DMS53 (cell line): ENCODE measurements at places on chromosomes 2 and 18.

DNA sequence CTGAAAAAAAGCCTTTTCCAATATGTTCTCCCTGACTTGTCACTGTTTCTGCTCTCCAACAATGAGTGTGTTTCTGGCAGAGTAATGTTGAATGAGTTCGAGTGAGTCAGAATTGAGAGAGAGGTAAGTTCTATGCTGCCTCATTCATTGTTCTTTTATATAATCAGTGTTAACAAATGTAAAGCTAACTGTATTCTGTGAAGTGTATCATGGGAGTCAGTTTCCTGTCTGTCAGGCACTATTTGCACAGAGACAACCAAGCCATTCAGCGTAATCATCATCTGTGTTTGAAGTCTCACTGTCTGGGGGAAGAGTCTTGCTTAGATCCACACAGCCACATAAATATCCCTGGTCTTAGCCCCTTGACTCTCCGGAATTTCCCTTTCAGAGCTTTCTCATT is 22.0 kb upstream of the UPP2 start:
- peak; percentile 92 for DNase-seq

GRCh38 chr2:43383533-43383932 is 157.1 kb upstream of the ZFP36L2 start:
- no peak for DNase-seq

GRCh38 chr2:54429054-54429453 is 27.1 kb upstream of the SPTBN1 start:
- DNase-seq = no peak

DNA sequence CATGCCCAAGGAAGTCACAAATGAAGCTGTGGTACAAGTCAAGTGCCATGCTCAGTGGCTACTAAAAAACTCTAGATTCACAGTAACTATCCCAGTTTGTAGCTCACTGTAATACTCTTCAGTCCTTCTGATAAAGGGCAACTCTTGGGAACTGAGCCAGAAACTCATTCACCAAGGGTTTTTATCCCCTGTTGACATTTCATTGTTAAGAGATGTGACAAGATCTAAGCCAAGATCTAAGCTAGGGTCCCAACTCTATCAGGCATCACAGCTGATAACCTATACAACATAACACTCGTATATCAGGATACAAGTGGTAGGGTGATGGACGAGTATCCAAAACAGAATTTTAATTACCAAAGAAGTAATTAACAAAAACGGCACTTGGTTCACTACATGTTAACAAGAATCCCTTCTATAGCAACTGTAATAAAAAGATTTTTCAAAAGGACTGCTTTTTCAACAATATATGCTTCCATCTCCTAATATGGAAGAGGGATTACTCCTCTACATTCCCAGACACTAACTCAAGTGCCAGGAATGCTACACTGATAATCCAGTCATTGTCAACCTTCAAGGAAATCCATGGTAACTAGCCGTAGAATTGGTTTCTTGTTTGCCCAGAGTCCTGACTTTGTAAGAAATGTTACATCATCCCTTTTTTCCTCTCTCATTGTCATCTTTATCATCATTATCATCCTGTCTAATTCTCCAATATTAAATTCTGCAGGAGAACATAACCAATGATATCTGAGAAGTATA is 111.7 kb downstream of the CDH2 start:
- peak; percentile 4 for DNase-seq

- DNase-seq = no peak
Measured at GRCh38 chr2:134927195-134927594, 8.6 kb downstream of the CCNT2 start.

DNA sequence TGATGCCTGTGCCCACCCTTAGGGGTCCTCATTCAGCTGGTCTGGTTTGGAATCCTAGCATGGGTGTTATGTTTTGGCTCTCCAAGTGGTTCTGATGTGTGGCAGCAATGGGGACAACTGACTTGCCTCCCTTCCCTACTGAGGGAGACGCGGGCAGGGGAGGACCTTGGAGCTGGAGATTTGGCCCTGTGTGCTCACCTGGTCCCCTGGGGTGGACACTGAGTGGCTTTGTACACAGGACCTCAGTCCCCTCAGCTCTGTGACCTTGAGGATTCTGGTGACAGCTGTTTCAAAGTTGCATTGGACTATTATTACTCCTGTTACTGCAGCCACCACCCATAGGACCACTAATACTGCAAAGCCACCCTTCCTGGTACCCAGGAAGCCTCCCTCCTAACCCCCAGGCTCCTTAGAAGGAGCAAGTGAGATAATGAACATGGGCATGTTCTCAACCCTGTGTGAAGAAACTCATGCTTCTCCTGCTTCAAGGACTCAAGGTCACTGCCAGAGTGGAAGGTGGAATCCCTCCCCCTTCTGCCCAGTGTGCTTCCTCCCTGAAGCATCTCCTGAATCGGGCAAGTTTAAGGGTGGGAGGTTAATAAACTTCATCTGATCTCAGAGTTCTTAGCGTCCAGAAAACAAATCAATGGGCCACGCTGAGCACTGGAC is 26.5 kb downstream of the TMEM182 start:
- DNase-seq = no peak

DNA sequence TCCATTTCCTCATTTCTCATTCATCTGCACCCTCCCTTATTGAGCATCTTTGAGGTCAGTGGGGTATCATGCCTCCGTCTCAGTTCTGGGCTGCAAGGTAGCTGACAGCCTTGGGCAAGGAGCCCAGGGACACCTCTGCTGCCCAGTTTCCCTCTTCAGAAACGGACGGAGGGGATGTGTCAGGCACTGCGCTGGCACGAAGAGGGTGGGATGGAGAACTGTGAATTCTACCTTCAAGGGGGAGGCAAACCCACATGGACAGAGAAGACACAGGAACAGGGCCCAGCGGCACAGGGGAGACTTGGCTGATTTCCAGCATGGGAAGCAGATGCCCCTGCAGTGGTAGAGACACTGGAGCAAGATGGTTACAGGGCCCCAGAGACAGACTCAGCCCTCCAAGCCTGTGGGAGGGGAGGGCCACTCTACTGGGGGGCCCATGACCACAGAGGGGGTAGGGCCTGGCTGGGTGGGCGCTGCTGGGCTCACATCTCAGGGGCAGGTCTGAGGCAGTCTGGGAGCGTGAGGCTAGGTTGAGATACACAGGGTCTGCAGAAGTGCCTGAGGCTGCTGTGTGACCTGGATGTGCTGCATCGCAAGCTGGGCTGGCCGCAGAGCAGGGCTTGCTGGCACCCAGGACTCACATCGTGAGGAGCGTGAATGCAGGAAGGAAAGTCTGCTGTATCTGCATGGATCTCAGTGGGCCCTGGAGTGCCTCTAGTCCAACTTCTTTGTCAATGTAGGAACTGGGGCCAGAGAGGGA is 92.3 kb downstream of the HS1BP3 start:
- no peak for DNase-seq

GRCh38 chr2:215271446-215271845 is 40.4 kb upstream of the ATIC start:
- no peak for DNase-seq

- no peak for DNase-seq
Measured at GRCh38 chr2:157174321-157174720, 83.2 kb upstream of the GALNT5 start.

DNA sequence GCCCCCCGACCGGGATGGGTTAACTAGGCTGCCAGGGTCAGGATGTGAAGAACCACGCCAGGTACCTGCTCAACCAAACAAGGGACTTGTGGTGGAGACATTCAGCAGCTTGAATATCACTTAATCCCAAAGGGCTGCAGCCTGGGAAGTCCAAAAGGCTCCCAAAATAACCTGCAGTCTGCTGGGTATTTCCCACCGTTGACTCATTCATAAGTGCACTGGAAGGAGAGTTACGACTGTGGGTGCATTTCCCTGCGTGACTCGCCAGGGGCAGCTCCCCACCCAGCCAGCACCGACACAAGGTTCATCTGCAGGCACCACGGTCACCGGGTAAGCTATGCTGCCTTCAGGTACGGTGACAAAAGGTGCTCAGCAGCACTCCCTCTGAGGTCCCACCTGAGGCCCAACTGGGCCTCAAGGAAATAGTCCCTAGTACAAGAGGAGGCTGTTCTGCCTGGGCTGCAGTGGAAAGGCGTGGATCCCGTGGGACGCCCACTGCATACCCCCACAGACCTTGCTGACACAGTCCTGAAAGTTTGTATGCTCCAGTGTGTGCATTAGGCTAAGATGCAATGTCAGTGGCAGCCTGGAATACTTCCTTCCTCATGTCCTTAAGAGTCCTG is 86.5 kb downstream of the UXS1 start:
- DNase-seq = no peak

DNA sequence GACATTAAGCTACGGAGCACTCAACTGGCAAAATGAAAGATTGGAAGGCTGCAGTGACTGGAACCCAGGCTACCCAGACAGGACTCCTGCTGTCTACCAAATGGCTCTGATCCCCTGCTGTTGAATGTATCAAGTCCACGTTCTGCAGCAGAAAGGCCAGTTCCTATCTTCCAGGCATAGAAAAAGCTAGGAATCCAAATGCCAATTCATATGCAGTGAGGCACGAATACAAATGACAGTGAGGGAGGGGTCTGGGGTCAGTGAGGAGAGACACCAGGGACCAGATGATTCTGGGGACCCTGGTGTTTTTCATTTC is 5.3 kb downstream of the NRP2 start:
- no peak for DNase-seq

- no peak for DNase-seq
Measured at GRCh38 chr2:206433686-206434085, 9.6 kb upstream of the ADAM23 start.

GRCh38 chr2:234565201-234565600 is 68.3 kb upstream of the ARL4C start:
- DNase-seq = no peak

GRCh38 chr2:309954-310510 is 22.1 kb upstream of the ALKAL2 start:
- no peak for DNase-seq

GRCh38 chr2:55860832-55861231 is 62.8 kb downstream of the EFEMP1 start:
- DNase-seq = no peak

DNA sequence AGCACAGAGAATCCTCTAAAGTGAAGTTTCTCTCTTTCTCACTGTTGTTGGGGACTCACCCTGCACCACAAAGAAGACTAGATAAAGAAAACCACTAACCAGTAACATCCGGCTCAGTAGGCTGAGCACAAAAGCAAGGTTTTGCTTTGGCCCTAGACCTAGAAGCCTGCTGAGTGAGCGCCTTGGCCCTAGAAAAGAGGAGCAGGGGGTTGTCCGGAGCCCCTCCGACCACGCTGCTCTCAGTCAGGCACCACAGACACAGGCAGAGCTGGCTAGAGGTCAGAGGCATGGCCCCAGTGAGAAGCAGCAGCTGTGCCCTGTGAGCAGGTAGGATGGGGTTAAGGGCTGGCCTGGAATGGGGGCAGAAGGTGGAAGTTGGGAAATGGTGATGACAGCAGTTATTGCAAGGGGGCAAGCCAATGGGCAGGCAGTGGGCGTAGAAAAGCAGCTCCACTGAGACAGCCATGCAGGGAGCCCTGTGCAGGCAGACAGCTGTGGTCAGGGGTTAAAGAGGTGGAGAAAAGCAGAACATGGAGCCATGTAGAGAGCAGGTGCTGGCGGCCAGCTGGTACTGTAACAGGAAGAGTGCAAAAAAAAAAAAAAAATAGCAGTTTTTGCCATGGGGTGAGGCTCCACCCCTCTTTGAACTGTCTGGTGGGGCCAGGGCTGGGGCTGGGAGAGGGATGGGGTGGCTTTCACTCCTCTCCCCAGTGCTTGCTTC is 36.9 kb upstream of the SLC14A1 start:
- peak; percentile 64 for DNase-seq

DNA sequence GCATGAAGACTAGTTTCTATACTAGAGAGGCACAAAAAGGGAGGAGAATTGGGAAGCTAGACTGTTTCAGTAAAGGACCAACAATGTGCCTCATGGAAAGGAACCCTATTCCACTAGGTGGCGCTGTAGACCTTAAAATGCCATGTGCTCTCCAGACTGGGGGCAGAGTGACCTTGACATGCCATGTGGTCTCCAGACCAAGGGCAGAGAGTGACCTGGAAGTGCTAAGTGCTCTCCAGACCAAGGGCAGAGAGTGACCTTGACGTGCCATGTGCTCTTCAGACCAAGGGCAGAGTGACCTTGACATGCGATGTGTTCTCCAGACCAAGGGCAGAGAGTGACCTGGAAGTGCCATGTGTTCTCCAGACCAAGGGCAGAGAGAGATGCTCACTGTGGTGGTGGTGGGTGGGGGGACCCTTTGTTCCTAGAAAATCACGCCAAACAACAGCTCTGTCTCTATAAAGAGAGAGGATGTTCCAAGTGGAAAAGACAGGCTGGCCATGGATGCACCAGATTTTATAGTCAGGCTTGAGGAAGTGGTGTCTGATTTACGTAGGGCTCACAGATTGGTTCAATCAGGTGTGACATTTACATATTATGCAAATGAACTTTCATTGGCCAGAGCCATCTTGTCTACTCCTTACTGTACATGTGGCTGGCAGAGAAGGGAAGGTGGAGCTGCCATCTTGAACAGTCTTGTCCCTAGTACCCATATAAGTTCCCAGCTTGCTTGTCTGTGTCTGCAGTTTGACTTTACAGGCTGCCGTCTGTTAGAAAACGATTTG is 344.0 kb upstream of the DDX18 start:
- DNase-seq = peak; percentile 80

DNA sequence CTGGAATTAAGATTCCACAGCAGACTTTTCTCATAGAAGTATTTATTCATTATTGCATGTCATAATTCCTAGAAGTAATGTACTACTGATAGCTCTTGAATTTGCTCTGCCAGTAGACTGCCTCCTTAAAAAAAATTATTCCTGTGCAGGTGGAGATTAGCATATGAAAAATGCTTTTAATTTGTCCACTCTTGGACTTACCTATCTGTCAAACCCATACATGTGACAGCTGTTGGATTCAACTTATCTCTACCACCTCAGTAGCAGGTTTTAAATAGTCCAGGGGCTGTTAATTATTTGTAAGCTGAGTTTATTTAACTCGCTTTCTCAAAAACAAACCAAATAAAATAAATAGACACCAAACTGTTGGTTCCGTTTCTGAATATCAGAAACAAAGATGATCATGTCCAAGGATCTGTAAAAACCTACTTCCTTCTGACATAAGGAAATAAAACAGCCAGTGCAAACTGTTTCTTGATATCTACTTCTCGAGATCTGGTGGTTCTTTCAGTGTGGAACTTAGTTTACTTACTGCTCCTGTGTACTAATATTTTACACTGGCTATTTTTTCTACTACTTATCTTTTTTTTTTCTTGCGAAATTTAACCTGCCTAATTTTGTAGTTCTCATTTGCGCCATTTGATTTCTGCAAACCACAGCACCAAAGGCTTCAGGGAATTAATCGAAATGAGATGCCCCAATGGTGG is 44.2 kb downstream of the ZEB2 start:
- no peak for DNase-seq

- DNase-seq = peak; percentile 43
Measured at GRCh38 chr2:59083075-59083828, 842.1 kb upstream of the FANCL start.

DNA sequence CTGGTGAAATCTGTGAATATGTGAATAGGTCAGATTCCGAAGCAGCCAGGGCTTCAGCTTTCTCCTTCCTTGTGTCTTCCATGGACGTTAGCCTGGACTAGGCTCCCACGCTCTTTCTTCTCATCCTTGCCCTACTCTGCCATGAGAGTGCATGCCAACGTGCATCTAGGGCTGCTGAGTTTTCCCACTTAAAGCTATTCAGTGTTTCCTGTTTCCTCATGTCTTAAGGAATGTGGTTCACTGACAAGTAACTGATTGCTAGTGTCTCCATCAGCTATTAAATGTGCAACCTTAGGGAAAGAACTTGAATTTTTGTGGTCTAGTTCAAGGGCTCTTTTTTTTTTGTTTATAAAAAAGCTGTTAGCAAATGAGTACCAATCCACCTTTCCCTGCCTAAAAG is 642.3 kb upstream of the LINC00305 start:
- DNase-seq = no peak

- DNase-seq = no peak
Measured at GRCh38 chr2:241350530-241350877, 5.6 kb upstream of the FARP2 start.
